ENCODE measurements at places on chromosomes 4 and X. TPM values are rescaled to one million over a fixed set of nuclear protein-coding genes. Genes with fewer than 3 reads are reported as not detected.

Gene UBE2A
- total RNA-seq: 54.8 TPM

DNA sequence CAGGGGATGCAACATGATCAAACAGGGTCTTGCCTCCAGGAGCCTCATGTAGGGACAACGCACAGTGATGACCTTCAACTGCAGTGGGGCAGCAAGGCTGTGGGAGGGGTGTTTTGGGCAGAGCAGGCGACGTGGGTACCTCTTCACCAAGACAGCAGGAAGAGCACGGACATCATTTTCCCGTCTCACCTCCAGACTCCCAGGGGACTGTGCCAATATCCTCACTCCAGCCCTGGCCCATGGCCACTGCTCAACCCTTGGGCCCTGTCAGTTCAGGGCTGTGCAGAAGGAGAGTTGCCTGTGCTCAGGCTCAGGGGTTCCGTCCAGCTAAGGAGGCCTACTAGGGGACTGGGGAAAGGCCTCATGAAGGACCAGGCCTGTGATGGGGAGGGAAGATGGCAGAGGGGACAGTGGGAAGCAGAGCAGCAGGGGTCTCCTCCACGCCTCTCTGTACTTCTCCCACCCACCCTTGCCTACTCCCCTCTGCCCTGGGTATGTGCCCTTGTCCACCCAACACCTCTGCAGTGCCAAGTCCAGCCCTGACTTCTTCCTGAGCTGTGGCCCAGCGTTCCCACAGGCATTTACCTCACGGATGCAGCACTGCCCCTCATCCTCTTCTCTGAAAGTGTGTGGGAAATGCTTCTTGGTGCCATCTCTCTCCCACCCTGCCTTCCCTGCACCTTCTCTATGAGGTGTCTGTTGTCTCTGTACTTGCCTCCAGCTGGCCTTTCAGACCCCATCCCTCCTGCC is 1.4 kb downstream of the IL9R start:
- DNase-seq: no peak

- DNase-seq: no peak
These were observed 27.6 kb downstream of the OPRPN start for GRCh38 chr4:70425306-70425705.

DNA sequence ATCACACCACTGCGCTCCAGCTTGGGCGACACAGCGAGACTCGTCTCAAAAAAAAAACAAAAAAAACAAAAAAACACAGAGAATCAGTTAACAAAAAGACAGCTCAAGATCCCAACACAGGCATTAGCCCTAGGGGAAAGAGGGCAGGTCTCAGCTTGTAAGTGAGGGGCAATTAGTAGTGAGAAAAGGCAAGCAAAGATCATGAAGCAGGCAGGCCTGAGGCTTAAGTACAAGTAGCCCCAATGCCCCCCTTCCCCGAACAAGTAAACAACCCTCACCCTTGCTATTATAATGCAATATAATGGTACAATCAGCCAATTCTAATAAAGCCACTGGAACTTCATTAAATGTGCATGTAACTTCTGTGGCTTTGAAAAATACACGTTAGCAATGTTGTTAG is 17.0 kb downstream of the ADGRA3 start:
- no peak for DNase-seq

DNA sequence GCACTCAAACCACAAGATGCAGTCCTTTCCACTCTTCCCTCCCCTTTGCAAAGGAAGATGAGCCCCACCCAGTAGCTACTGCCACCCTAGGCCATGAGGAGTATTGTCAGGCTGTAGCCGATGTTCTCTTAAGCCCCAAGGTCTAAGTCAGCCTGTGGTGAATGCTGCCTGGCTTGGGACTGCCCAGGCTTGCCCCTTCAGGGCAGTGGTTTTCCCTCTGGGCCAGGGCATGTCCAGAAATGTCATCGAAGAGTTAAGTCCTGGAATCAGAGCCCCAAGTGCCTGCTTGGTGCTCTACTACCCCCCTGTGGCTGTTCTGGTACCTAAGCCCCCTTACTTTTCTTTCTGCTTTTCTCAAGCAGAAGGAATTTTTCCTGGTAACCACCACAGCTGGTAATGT is 11.8 kb upstream of the PGK1 start:
- peak; percentile 73 for DNase-seq

Gene CCDC158
- 0.09 TPM for total RNA-seq

Gene CT47A7
- not detected for total RNA-seq
